ENCODE measurements at places on chromosomes 3 and 15. TPM values are rescaled to one million over a fixed set of nuclear protein-coding genes. Genes with fewer than 3 reads are reported as not detected.
A peak's percentile ranks its signal among the peaks of the same experiment; 100 is the strongest.

COX5A gene
- total RNA-seq, result 163 TPM

RETNLB gene
- total RNA-seq, result not detected

DNA sequence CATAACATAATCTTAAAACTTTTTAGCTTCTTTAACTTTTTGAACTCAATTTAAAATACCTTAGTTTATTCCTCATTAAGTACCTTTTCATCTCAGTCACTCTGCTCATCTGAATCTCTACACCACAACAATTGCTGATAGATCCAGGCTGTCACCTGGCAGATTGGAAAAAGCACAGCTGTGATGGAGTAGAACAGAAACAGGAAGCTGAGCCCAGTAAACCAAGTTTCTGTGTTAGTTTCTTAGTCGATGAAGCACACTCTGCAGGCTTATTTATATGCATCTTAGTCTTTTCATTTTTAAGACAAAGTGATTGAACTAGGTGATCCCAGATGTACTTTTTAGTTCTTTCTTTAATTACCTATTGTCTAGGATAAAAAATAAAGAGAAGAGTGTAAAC, 1398.0 kb upstream of the ALCAM start:
- no peak for DNase-seq

ABHD17C gene
- 3.5 TPM for total RNA-seq

GRCh38 chr15:33084661-33085060, 109.9 kb downstream of the FMN1 start:
- DNase-seq, result no peak

GRCh38 chr15:29528276-29528675, 258.7 kb upstream of the NSMCE3 start:
- DNase-seq, result no peak

COL8A1 gene
- 24.3 TPM for total RNA-seq

DNA sequence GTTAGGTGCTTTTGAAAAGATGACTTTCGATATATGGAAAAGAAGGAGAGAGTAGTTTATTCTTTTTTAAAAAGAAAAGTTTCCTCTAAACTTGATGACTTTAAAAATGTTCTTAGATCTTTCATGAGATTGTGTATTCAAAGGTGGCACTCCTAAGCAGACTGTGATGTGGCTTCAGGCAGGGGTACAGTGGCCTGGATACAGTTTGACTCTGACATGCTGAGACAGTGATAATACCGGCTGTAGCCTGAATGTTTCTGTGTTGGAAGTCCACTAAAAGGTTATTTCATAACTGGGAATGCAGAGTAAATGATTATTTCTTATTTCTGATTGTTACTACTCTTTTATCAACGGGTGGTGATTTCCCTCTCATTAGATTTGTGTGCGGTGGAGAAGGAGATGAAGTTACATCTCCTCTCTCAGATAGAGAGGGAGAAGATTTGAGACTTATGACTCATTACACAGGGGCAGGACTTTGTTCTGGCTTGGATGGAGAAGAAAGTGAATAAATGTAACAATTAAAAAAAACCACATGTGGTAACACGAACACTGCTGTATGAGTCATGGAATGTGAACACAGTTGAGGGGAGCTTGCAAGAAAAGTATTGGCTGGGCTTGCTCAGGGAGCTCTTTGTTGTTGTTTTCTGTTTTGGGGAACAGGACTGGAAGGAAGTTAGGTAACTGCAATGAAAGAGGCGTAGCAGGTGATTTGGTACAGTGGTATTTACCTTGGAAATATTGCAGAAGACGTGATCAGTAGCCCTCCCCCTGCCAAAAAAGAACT, 21.6 kb downstream of the SPTSSB start:
- peak; percentile 96 for DNase-seq

- no peak for DNase-seq
These were observed 392.2 kb upstream of the CFAP20DC start for GRCh38 chr3:59442046-59442445.

GRCh38 chr3:54866251-54866650, 61.6 kb downstream of the LRTM1 start:
- DNase-seq, result no peak

MKRN3 gene
- 9.6 TPM for total RNA-seq

DNA sequence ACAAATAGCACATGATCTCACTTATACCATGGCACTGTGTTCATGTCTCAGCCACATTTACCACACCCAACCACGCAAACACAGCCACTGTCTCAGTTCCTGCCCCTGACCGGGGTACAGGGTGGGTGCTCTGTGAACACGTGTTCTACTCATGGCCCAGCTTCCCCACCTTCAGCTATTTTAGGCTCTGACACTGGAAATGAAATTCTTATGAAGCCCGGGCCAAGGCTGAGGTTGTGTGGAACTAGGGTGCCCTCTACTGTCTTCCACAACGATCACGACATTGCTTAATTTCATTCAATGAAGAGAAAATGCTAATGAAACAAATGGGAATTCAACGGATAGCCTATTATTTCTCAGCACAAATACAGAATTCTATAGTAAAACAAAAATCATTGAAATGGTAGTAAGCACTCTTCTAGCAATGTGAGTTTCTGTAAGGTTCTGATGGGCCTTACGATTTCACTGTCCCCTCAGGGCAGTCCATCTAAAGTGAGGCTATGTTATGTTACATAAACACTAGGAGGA, 2.1 kb upstream of the GABRA5 start:
- peak; percentile 44 for DNase-seq

DNA sequence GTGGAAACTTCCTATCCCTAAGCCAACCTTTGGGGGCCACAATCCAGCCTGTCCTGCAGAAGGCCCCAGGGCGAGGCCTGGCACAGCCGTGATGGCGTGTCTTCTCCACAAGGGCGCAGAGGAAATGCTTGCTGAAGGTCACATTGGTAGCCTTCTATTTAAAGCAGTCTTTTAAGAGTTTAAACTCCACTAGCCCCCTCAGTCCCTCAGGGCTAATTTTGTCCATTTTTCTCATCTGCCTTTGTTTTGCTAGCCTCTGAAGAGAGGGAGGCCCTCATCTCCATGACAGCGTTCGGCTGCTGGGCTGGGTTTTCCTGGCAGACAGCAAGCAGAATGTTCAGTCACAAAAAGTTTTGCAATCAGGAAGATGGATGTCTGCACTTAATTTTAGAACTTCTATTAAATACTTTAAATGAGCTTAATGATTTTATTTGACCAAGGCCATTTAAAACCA, 40.8 kb downstream of the RARB start:
- no peak for DNase-seq

GRCh38 chr3:119934249-119934648, 152.3 kb downstream of the NR1I2 start:
- DNase-seq, result no peak

GRCh38 chr15:78617076-78617475, 3.7 kb downstream of the CHRNA3 start:
- no peak for DNase-seq

GSK3B gene
- 47.9 TPM for total RNA-seq

CSPG4 gene
- total RNA-seq, result 0.14 TPM

DNA sequence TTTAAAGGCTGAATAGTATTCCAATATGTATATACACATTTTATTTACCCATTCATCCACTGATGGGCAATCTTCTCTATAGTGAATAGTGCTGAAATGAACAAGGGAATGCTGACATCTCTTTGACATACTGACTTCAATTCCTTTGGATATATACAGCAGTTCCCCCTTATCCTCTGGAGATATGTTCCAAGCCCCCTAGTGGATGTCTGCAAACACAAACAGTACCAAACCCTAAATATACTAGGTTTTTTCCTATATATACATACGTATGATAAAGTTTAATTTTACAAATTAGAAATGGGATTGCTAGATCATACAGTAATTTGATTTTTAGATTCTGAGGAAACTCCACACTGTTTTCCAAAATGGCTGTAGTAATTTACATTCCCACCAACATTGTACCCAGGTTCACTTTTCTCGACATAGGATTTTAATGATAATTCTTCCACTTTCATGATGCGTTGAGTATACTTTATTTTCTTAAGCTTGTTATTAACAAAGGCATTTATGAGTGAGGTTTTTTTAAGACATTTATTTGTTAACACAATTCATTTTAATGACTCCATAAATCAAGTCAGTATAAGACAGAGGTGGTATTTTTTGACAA, 38.2 kb downstream of the VPS13C start:
- no peak for DNase-seq

DNA sequence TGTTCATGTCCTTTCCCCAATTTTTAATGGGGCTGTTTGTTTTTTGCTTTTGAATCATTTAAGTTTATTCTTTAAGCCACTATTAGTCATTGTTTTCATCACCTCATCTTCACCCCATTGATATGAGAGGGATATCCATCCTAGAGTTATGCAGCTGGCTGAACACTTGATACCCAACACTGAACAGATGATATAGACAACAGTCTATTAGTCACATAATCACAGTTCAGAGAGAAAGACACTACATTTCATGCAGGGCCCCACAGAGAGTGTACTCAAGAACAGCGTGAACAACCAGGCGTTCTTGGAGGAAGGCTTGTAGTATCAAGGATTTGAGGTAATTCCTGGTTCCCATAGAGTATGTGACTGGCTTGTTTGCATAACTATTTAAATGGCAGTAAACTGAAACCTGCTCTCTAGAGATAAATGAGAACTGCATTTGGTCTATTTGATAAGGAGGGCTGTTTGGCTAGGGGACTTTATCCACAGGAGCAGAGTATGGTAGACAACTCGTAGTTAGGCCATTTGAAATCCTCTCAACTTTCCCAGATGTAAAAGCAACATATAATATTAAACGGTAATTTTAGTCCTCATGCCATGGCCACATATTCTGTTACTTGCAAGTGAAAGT, 618.7 kb downstream of the SI start:
- DNase-seq, result peak; percentile 36

DNA sequence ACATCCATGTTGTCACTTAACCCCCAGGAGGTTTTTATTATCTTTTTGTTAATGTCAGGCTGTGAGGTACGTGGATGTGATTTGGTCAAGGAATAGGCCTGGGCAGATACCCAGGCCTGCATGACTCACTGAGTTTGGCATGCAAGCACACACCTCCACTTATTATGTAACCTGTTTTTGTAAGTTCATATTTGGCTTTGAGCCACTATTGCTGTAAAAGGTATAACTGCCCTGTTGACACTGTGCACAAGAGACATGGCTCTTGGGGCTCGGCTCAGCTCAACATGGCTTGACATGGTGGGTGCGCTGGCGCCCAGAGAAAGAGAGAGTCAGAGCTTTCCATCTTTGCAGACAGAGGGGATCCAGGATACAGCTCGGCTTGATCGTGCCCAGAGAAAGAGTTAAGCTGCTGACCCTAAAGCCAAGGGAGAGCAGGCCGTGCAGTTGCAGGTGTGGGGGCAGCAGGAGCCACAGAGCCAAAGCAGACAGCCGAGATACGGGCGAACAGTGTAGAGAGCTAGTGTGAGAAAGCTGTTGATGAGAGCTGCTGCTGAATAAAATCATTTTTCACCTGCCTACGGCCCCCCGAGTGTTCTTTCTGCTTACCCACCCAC, 67.9 kb upstream of the UNC13C start:
- no peak for DNase-seq

DNA sequence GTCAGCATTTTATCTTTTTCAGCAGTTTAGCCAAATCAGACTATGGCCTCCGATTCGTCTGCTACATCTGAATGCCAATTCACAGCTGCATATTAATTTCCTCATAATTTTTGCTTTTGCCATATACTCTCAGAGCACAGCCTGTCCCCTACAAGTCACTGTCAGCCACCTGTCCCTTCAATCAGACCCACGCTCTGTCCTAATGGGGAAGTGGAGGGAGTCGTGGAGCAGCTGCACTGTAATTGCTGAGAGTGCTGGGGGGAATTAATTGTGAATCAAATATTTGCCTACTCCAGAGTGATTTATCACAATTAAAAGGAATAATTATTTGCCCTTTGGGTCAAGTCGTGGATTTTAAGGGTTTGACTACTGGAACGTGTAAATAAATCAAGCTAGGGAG, 75.5 kb downstream of the EBLN2 start:
- DNase-seq, result no peak

GRCh38 chr3:168072323-168072650, 23.4 kb downstream of the GOLIM4 start:
- DNase-seq, result no peak

XYLB gene
- total RNA-seq, result 1.3 TPM

SACM1L gene
- total RNA-seq, result 23.0 TPM

- DNase-seq, result no peak
These were observed 106.3 kb upstream of the ANKRD28 start for GRCh38 chr3:15903759-15904720.

DNA sequence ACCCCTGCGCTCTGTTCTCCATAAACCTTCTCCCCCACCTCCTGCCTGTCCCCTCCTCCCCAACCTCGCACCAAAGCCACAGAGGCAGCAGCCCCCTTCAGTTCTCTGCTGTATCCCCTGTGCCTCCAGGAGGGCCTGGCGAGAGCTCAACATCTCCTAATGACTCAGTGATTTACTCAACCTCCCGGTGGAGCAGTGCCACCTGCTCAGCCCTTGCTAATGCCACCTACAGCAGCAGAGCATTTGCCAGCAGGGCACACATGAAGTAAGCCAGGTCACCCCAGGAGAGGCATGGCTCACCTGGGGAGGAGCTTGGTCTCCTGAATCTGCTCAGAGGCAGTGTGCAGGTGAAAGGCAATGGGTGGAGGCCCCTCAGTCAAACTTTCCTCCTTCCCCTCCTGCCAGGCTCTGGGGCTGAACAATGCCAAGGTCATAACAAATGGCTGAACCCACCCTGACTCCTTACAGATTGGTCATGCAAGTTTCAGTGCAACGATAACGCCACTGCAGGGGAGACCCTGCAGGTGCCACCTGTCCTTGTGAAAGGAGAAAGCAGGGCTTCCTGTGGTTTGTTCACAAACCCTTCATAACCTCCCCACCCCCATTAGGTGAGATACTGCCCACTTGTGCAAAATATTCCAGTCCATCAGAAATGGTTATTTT, 19.8 kb downstream of the TRPM1 start:
- DNase-seq, result no peak

- DNase-seq, result no peak
These were observed 98.6 kb downstream of the ZIC1 start for GRCh38 chr3:147507638-147508286.

GRCh38 chr15:39584662-39585388, 3.9 kb downstream of the THBS1 start:
- no peak for DNase-seq

DNA sequence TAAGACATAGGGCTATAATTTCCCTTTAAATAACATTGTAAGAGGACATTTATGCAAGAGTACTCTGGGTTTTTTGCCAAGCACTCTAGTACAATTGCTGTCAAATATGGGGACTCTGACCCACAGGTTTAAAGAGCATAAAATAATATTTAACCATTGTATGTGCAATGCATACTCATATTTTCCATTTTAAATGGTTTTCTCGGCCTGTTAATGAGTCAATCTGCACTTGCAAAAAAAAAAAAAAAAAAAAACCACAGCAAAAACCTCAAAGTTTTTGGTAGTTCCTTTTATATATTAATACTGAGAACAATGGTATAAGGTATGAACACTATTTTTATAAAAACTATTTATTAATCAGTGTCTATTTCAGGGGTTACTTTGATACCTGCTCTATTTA, 304.0 kb upstream of the CBLB start:
- DNase-seq, result no peak

GRCh38 chr3:129118745-129119144, 2.9 kb downstream of the RAB43 start:
- DNase-seq, result no peak

BMF gene
- total RNA-seq, result 18.7 TPM
